ENCODE measurements at places on chromosomes 2 and 18.
A peak's percentile ranks its signal among the peaks of the same experiment; 100 is the strongest.

DNA sequence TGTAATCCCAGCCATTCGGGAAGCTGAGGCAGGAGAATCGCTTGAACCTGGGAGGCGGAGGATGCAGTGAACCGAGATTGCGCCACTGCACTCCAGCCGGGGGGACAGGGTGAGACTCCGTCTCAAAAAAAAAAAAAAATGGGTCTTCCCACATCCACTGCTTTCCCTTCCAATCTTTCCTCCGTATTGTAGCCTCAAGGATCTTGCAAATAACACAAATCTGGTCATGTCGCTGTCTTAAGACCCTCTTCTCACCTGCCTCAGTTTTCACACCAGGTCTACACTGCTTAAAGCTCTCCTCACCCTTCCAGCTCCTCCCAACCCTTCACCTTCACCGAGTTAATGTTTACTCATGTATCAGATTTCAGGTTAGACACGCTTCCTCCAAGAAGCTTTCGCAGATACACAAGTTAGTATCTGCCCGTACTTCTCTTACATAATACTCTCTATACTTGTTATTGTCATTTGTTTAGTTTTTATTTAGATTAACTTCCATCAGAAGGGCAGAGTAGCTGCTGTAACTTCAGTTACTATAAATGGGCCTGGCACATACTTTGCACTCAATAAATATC lies 1.5 kb downstream of the IER3IP1 start:
- no peak for DNase-seq

- no peak for DNase-seq
Observed at GRCh38 chr18:58229162-58229561, 185.1 kb downstream of the NEDD4L start.

DNA sequence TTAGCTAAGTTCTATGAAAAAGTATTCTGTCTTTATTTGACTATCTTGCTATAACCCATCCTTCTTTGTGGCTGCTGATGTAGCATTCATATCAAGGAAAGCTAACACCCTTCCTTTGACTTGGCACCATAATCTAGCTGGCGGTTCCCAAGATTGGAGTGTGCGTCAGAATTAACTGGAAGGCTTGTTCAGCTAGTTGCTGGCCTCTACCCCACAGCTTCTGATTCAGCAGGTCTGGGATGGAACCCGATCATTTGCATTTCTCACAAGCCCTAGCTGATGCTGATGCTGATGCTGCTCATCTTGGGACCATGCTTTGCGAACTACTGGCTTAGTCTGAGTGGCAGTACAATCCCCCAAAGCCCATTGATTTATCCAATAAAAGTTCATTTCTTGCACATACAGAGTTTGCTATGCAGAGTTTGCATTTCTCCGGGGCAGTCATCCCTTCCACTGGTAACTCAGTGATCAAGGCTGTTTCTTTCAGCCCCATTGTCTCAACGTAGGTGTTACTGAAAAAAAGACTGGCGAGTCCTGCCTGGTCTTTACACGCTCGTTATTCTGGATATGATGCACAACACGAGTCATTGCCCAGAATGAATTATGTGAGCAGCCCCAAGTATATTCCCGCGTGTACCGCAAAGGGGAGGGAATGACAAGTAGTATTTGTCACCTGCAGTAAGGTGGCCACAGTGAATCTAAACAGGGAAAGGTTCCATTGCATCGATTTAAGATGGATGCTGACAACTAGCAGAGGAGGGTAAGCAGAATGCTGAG lies 96.5 kb downstream of the ZNF532 start:
- DNase-seq: no peak

GRCh38 chr2:10241641-10242430 lies 60.9 kb upstream of the HPCAL1 start:
- no peak for DNase-seq

- DNase-seq: no peak
Observed at GRCh38 chr2:39470580-39470979, 33.5 kb upstream of the MAP4K3 start.

DNA sequence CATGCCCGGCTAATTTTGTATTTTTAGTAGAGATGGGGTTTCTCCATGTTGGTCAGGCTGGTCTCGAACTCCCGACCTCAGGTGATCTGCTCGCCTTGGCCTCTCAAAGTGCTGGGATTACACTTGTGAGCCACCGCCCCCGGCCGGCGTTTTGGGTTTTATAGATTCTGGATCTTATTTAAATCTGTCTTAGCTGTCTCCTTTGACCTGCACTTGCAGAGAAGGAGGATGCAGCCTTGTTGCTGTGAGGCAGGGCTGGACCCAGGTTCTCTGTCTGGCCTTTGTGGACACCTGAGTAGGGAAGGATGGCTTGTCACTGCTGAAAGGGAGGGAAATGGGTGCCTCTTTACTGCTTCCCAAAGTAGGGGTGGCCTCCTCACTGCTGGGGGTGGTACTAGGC lies 83.0 kb upstream of the HS6ST1 start:
- no peak for DNase-seq

DNA sequence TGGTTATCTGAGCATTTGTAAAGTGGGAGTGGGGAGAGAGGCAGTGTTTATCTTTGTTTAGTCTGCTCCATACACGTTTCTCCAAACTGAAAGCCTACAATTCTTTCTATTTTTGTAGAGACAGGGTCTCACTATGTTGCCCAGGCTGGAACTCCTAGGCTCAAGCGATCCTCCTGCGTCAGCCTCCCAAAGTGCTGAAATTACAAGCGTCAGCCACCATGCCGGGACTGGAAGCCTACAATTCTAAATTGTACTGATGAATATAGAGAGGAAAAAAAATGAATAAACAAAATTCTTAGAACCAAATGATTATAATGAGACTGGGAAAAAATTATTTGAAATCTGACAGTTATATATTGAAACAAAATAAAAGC lies 1.4 kb upstream of the ZFAND2B start:
- DNase-seq: no peak

- no peak for DNase-seq
Observed at GRCh38 chr2:220455351-220455990, 828.0 kb downstream of the SLC4A3 start.

DNA sequence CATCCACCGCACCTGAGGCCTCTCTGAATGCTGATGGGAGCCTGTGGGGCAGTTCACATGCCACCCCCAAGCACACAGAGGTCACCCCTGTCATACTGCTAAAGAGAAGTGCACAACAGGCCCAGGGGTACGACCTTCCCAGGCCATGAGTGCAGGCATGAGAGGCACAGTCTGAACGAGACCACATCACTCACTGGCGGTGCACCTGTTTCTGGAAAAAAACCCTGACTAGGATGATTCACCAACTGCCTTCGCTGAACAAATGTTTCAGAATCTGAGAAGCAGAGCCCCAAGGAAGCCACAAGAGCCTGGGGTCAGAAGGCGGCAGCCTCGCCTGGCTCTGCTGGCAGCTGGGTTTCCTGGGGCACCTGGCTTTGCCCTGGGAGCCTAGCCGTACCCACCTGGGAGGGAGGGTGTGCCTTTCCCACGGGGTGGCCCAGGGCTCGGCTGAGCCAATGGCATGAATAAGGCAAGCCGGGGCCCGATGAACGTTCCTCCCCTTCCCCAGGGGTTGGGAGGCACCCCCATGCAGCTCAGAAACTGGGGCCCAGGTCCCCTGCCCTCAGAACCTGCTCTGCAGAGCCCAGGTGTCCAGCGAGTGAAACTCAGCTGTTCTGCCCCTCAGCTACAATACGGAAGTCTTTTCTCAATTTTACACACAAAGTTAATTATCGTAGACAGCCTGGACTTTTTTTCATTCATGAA lies 73.8 kb downstream of the HDAC4 start:
- peak; percentile 61 for DNase-seq

DNA sequence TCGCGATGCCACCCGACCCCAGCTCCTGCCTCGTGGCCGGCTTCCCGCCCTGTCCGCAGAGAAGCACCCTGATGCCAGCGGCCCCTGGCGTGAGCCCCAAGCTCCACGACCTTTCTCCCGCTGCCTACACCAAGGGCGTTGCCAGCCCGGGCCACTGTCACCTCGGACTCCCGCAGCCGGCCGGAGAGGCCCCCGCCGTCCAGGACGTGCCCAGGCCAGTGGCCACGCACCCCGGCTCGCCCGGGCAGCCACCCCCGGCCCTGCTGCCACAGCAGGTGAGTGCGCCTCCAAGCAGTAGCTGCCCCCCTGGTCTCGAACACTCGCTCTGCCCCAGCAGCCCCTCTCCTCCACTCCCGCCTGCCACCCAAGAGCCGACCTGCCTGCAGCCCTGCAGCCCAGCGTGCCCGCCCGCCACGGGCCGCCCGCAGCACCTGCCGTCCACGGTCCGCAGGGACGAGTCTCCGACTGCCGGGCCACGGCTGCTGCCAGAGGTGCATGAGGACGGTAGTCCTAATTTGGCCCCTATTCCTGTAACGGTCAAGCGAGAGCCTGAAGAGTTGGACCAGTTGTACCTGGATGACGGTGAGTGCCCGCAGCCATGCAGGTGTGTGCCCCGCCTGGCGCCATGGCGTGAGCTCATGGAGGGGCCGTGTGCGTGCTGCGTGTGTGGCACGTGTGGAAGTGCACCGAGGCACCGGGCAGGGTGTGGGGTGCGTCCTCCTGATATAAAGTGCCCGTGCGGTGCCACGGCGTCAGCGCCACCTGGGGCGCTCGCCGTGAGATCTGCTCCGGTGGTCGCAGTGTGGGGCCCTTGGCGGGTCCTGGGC lies 90.8 kb downstream of the NFATC1 start:
- no peak for DNase-seq

DNA sequence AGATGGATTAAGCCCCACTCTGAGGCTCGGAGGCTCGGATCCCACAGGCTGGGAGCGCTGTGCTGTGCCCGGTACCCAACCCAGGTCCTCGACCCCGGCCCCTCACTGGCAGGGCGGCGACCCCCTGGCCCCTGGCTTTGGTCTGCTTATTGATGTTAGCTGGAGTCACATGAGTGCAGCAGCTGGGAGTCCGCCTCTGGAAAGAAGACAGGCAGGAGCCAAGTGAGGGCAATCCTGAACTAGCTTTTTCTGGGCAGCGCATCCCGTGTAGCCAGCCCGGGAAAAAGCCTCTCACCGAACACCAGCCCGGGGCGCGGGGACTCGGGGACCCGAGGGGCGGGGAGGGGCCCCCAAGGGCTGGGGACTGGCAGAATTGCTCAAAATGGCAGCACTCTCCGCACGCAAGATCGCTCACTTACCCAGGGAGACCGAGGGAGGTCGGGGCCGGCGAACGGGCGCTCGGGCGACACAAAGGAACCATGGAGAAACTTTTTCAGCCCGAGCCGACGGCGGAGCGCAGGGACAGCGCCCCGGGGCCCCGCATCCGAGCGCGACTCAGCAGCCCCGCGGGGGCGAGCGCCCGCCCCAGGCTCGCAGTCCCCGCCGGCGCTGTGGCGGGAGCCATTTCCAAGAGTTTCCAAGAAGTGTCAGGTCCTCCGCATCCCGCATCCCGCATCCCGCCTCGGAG lies 567 bp downstream of the TMEM200C start:
- no peak for DNase-seq

- DNase-seq: no peak
Observed at GRCh38 chr2:17558878-17559277, 18.4 kb downstream of the VSNL1 start.

GRCh38 chr18:3013024-3013804 lies at the start of gene LPIN2:
Gene LPIN2, minus strand, starts transcription at chr18:3013144. Its CDS starts 52,304 bp downstream, at chr18:2960840.
- peak; percentile 94 for DNase-seq

GRCh38 chr2:101704046-101704466 lies 6.5 kb downstream of the MAP4K4 start:
- no peak for DNase-seq

GRCh38 chr18:11219571-11219970 lies 70.2 kb upstream of the PIEZO2 start:
- DNase-seq: no peak

DNA sequence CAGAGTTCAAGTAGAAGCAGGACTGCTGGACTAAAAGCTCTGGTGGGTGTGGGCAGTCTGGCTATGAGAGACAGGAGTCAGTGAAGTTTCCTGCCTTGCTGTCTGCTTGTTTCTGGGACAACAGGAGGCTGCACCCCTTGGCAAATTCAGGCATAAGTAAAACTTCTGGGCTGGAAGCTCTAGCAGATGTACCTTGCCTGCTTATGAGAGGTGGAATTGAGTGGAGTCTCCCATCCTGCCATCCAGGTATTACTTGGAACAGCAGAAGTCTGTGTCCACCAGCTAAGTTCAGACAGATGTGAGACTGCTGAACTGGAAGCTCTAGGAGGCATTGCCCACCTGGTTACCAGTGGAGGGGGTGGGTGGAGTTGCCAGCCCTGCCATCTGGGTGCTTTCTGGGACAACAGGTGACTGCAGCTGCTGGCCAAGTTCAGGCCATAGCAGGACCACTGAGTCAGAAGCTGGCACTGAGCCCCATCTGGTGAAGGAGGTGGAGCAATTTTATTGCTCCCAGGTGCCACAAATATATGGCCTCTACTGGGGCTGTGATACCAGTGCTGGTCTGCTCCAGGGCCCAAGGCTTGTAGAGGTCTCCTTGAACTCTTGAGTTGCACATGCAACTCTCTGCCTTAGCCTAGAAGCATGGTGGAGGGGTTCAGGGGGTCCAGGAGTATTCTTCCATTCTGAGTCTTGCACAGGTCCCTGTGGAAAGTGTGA lies 199.4 kb upstream of the FN1 start:
- DNase-seq: no peak

GRCh38 chr2:238286551-238286950 lies 1.9 kb downstream of the PER2 start:
- DNase-seq: no peak

DNA sequence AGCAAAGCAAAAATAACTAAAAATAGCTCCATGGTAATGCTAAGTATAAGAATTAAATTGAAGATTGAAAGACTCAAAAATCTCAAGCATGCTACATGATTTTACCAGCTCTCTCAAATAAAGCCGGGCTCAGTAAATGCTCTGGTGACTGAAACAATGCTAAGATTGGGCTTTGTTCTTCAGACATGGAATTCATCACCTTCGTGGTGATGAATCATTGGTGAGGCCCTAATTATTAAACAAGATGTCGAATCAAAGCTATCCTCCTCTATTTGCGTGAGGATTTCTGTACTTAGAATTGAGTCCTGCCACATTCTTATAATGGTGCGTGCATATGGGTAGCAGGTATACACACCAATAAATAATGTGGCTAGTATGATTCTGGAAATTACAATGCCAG lies 58.8 kb upstream of the LRRTM1 start:
- no peak for DNase-seq

DNA sequence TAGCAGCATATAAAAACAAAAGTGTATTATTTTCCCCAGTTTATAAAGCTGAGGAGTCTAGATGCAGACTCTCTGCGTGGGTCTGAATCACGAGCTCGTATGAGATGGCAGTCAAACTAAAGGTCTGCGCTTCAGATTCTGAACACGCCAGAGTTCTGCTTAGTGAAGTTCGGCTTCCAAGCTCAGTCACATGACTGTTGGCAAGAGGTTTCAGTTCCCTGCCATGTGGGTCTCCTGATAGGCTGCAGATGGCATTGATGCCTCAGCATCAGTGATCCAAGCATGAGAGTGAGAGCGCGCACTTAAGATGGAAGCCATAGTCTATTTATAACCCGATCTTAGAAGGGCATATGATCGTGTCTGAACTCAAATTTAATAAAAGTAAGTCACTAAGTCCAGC lies 242.8 kb upstream of the DOK6 start:
- no peak for DNase-seq

GRCh38 chr2:50431958-50432650 lies 599.8 kb downstream of the NRXN1 start:
- DNase-seq: no peak

- DNase-seq: no peak
Observed at GRCh38 chr2:241645056-241645914, 7.8 kb downstream of the ATG4B start.
